Inflammatory macrophage treated with lipopolysaccharide for 4 hours (primary cell): ENCODE measurements at places on chromosomes 13 and 19.

- no peak for DNase-seq
Observed at GRCh38 chr13:101985321-101985720, 416.5 kb downstream of the FGF14 start.

GRCh38 chr13:47945738-47946137 is 55.3 kb downstream of the SUCLA2 start:
- no peak for DNase-seq

DNA sequence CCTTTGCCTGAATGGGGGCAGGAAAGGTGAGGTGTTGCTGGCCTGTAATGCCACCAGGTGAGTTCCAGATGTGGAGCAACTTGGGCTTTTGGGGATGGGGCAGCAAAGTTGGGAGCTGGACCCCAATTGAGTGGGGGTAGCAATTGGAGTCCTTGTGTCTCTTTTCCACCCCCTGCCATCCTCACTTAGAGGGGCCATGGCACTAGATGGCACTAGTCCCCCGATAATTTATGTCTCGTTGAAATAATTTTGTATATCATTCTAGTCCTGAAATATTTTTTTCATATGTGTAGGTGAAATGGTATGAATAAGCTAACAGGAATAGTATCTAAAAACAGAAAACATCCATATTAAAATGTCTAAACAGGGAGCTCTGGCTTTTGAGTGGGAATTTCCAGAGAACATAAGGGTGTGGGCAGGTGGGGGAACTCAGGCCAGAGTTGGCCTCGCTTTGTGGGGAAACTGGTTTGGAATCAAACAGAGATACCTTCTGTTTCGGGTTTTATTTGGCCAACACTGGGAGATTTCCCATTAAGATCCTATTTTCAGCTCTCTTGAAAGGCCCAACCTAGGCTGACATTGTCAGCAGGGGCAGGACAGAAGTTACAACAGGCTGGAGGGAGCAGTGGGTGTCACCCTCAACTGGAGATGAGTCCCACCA is 3.4 kb downstream of the ZNF576 start:
- no peak for DNase-seq

GRCh38 chr19:44055870-44056269 is 4.0 kb downstream of the ZNF223 start:
- no peak for DNase-seq

DNA sequence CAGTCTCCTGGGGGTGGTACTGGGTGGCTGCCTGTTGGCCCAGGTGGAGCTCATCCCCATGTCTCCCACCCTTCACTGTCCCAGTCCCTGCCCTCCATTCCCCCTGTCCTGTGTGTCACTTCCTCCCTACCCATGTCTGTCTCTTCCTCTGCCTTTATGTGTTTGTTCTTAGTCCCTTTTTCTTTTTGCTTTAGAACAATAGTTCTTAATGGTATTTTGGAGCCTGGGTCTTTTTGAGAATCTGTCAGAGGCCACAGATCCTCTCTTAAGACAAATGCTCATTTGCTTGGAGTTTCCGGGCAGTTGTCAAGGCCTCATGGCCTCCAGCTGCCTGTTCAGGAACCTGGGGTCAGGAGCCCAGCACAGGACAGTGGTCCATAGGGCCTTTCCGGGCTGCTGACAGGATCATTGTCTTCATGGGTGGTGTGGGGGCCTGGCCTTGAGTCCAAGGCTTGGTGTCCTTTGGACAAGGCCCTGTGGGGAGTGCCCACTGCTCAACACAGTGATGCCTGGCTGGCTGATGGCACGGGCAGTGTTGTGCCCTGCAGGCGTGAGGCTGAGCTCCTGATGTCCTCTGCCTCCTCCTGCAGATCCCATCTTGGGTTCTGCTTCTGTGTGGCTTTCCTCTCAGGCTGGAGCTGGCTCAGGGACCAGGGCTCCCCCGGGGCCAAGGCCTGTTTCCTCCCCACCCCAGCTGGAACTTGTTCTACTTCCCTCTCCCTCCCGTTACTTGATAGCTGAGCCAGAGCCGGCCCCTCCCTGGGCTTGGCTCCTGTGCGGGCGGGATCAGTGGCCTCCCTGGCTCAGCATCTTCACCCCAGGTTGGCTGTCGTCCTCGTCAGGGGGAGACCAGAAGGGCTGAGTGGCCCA is 3.5 kb downstream of the EGLN2 start:
- peak; percentile 15 for DNase-seq

DNA sequence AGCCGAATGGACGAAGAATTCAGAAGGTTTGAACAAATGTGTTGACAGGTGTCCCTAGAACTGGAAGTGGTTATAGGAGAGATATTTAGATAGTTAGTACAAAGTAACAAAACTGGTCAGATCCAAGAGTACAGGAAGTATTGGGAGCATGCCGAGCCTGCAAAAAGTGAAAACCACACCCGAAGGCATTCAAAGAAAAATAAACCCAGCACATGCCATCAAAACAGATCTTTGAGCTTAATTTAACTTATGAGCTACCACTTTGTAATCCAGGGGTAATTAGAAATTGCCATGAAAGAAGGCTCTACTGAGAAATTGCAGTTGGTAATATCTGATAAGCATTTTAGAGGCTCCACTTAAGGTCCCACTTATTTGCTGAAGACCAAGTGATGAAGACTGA is 214.2 kb downstream of the DNAJC15 start:
- no peak for DNase-seq

DNA sequence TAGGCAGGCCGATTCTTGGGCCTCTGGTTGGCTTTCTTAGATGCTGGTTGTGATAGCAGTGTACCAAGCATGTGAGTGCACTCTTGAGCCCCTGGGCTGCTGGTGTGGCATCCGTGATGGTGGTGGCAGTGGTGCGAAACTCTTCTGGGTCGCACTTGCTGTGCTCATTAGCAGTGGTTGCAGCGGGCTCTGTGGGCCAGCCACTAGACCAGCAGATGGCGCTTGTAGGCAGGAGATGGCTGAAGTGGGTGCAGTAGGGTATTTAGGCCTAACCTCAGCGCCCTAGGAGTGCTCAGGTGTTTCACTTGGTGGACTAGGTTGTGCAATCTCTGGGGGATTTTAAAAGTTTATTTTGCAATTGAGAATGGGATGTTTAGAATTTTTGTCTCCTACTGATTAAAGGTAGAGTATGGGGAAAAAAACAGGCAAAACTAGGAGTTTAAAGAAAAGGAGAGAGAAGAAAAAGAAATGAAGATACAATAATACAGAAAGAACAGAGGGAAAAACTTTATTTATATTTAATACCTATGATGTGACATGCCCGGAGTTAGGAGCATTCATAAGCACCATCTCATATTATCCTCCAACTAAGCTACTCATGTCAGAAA is 4.3 kb upstream of the ZNF17 start:
- peak; percentile 40 for DNase-seq

DNA sequence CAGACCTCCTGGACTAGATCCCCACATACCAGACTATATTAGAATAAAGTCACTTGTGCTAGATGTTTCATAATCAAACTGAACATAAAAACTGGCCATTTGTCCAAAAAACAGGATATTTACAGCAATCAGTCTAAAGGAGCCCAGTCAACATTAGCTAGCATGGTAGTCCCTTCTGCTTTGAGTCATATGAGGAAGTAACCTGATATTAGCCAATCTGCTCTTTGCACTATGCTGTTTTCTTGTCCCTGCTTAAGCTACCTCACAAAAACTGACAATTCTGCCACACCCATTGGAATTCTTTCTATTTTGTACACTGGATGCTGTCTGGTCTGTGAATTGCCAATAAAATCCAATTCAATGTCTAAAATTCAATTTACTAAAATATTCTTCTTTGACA is 1824.2 kb downstream of the OLFM4 start:
- DNase-seq = no peak

DNA sequence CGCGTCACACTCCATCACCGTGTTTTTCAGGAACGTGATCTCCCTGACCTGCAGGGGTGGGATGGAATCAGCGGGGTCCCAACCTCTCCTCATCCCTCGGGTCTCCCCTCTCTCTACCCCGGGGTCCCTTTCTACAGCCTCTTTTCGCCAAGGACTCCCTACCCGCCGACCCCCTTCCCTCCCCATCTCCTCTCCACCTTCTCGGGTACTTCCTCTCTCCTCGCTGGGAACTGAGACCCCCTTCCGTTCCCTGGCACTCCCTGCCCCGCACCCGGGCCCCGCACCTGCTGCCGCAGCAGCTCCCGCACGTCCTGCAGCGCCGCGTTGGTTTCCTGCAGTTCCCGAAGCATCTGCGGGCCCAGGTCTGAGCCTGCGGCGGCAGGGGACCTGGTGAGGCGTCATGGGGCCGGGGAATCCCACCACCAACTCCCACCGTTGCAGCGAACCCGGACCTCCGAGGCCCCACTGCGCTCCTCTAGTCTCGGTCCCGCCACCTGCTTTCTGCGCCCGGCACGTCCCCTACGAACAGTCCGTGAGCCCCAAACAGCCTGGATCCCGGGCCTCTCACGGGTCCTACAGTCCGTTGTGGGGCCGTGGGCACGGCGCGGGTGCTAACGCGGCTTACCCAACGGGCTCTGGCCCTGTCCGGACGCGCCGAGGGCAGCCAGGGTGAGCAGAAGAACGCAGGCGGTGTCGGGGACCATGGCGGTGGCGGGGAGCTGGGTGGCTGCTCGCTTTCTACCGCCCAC is at the start of gene COMP:
TSS of gene COMP (minus strand) at position 740 of the 749 bp plus-strand sequence. CDS start at position 704, 36 bp downstream.
- no peak for DNase-seq

DNA sequence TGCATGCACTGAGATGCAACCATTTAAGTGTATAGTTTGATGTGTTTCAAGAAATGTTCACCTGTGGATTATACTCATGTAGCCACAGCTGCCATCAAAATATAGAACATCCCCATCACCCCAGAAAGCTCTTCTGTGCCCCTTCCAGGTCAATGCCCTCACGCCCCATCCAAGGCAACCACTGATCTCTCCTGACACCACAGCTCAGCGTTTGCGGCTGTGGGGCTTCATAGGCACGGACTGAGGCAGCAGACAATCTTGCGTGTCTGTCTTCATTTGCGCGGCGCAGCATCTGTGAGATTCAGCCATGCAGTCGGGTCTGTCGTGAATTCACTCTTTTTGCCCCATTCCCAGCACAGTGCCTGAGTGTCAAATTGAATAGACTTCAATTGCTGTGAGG is 153.8 kb upstream of the UQCRFS1 start:
- DNase-seq = no peak

- DNase-seq = no peak
Observed at GRCh38 chr13:42626176-42626860, 52.4 kb downstream of the TNFSF11 start.

DNA sequence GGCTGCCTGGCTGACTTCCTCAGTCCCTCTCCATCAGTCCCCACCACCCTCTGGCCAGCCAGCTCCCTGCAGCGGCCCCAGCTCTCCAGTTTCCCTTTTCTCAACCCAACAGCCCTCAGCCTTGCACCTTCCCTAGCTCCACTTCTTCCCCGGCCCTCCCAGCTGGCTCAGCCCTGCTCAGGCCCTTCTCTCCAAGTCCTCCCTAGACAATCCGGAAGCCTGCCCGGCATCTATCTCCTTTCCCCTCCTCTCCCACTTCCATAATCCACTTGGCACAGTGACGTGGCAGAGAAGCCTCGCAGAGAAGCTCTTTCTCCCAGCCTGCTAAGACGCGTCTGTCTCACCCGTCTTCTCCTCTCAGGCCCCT is 1.1 kb downstream of the UBXN6 start:
- peak; percentile 47 for DNase-seq

GRCh38 chr13:77565635-77566034 is 30.1 kb downstream of the SCEL start:
- DNase-seq = peak; percentile 50

DNA sequence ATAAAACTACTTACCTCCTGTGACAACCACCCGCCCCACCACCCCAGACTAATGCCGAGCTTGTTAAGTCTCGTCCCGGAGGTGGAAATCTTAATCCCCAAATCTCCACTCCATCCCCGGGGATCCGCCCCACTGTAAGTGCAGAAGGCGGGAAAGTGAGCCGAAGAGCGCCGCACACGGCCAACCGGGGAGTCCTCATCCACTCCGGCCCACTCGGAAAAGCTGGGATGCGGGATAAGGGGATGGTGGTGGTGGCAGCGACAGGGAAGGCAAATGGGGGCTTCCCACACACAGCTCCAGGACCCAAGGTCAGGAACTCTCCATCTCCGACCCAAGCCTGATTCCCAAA is 621 bp downstream of the FBL start:
- DNase-seq = no peak

- no peak for DNase-seq
Observed at GRCh38 chr13:80329250-80329649, 11.7 kb downstream of the SPRY2 start.

DNA sequence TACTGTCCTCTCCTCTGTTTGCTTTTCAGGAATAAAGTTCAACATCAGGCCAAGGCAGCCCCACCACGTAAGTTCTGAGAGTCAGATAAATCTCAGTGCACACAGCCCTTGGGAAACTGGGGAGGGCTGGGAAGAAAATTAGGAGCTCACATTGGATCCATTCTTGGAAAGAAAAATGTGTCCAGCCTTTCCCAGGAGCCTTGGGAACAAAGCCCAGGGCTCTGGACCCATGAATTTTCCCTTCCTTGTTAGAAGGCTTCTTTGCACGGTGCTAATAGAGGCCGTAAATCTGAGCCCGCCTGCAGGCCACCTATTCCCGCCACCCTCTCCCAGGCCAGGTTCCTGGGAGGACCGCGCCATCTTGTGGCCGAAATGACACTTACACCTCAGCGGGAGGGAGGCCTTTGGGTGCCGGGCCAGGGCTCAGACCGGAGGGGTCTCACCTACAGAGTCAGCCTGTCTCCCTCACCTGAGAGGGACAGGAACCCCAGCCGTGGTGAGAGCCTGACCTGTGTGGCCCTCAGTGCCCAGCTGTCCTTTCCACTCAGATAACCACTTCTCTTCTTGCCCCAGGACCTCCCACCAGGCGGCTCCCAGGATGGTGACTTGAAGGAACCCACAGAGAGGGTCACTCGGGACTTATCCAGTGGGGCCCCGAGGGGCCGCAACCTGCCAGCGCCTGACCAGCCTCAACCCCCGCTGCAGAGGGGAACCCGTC is 25.1 kb upstream of the KCTD15 start:
- DNase-seq = peak; percentile 52

GRCh38 chr19:45061965-45062364 is 14.3 kb downstream of the ZNF296 start:
- no peak for DNase-seq

GRCh38 chr19:50147462-50148423 is 15.3 kb downstream of the IZUMO2 start:
- peak; percentile 71 for DNase-seq

GRCh38 chr19:5145521-5146511 is 176.9 kb downstream of the KDM4B start:
- no peak for DNase-seq

DNA sequence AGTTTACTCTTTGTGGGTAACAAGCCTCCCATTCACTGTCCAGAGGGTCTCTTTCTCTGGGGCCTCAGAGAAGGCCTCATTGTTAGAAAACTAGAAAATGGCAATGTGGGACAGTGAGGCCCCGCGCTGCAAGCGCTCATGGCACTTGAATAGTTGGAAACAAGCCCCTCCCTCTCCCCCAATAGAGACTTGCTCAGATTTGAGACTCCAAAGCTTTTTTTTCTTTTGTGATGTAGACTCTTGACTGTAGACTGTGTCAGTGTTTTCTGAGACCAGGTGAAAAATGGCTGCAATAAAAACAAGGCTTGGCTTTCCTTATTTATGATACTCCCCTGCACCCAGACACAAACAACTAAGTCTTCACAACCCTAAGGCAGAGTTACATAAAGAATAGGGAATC is 38.7 kb upstream of the UBL3 start:
- DNase-seq = no peak

GRCh38 chr19:41944336-41944735 is 14.8 kb downstream of the RABAC1 start:
- DNase-seq = no peak
